ENCODE measurements at places on chromosomes 4 and X. TPM values are rescaled to one million over a fixed set of nuclear protein-coding genes. Genes with fewer than 3 reads are reported as not detected.

The ASB12 gene
- total RNA-seq: not detected

The NLGN4X gene
- under 0.01 TPM for total RNA-seq

The GPR143 gene
- 1.5 TPM for total RNA-seq

The FGF5 gene
- total RNA-seq: 0.25 TPM

The WAS gene
- not detected for total RNA-seq

The HPSE gene
- 0.81 TPM for total RNA-seq

The AKAP14 gene
- not detected for total RNA-seq

The ARX gene
- total RNA-seq: not detected

The SEPSECS gene
- total RNA-seq: 5.3 TPM

The CDX4 gene
- not detected for total RNA-seq

The TGIF2LX gene
- not detected for total RNA-seq

The PRDM8 gene
- not detected for total RNA-seq
